CD4-positive, alpha-beta T cell treated with Interleukin-4 for 4 hours (primary cell): ENCODE measurements at places on chromosomes 4 and X.

DNA sequence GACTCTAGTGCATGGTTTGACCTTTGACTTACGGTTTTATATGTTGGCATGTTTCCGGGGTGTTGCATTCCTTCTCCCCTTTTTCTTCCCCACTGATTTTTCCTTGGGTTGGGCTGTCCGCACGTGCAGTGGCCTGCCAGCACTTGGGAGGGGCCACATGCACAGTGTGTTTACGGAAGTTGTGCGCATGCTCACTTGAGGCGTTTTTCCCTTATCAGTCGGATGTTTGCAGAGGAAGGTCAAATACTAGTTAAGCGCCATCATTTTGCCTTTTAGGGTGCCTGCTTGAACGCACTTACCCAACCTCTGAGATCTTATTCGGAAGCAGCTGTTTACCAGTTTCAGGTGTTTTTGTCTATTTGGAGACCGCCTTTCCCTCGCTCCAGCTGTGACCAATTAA lies 653.9 kb upstream of the AADAT start:
- no peak for DNase-seq

GRCh38 chr4:165504184-165504583 lies 125.4 kb downstream of the CPE start:
- no peak for DNase-seq

GRCh38 chrX:148672517-148672916 lies 172.1 kb downstream of the AFF2 start:
- no peak for DNase-seq

DNA sequence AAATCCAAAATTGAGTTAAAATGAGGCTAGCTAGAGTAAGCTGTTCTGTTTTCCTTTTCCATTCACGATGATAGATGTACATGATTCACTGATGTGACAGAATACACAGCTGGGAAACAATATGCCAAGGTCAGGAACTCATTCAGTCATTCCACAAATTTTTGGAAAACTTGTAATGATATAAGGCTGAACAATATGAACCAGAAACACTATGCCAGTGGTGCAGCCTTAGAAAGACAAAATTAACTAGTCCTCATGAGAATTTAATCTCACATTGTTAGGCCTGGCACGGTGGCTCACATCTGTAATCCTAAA lies 50.0 kb upstream of the NDST3 start:
- no peak for DNase-seq

DNA sequence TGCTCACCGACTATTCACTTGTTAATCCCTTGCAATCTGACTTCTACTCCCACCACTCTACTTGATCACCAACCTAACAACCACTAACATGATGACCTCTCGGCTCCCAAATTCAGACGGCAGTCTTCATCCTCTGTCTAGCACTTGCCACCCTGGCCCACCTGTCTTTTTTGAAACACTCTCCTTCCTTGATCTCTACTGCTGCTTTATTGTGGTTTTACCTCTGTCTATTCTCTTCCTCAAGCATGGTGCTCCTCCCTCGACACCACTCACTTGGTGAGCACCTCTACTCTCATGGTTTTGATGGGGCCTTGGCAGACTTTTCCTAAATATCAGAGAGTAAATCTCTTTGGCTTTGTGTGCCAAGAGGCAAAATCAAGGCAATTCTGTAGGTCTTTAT lies 21.7 kb upstream of the CXCR3 start:
- DNase-seq = no peak

GRCh38 chr4:6446130-6446482 lies 26.3 kb downstream of the PPP2R2C start:
- no peak for DNase-seq

DNA sequence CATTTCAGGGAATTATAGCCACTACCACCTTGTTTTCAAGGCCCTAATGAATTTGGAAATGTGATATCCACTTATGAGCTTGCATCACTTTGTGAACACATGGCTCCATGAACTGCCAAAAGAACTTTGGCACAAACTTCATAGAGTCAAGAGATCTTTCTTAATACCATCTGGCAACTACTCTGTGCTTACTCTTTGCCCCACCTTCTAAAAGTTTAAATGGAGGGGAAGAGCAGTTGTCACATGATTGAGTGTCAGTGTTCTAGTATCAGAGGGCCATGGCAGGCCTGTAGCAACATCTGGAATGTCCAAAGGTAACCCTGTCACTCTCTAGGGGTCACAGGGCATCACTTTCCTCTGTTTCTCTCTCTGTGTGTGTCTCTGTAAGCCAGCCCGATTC lies 2.6 kb upstream of the ADH1B start:
- DNase-seq = no peak

GRCh38 chr4:174696657-174697056 lies 132.4 kb downstream of the GLRA3 start:
- no peak for DNase-seq

DNA sequence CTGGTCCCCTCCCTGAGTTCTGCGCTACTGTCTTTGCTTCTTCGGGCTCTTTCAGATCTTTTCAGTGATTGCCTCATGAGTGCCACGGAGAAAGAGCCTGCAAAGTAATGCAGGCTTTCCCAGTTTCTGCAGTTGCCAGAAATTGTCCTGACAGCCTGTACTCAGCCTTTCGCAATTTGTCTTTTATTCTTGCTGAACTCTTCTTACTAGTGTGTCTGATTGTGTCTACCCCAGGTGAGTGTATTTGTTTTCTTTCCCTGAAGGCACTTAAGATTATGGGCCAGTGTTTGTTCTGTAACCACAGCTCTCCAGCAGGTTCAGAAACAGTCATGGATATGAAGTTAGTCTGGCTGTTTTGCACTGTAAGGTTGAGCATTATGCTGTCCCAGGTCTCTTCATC lies 47.1 kb downstream of the FAM193A start:
- no peak for DNase-seq

GRCh38 chr4:162274354-162274753 lies 110.6 kb upstream of the FSTL5 start:
- DNase-seq = peak; percentile 0

DNA sequence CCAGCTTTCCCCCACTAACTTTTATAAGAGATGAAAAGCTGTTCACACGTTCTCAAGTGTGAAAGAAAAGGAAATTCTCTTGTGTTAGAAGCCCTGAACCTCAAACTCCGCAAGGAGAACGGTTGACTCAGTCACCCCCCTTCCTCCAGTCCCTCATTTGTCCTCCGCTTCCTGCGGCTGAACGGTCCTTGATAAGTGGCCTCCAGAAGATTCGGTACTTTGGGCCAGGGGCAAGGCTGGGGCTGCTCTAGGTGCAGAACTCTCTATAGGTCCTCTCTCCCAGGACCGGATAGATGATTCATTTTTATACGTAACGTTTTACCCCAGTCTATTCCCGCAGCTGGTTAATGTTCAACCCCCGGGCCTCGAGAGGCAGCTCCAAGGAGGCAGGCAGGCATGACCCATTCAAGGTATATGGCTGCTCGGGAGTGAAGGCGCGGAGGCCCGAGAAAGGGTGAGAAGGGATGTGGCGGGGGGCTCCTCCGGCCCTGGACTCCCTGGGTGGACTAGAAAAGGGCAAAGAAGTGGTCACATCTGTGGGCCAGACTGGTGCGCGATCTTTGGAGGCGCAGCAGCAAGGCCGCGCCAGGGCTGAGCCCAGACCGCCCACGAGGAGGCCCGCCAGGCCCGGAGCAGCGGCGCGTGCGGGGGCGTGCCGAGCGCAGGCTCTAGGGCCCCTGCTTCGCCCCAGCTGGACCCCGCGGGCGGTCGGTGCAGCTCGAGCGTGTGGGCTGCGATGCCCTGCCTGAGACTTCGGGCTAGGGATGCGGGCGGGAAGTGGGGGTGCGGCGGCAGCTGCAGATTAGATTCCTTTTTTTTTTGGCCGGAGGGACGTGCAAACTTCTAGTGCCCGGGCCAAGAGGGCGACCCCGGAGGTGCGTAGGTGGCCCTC lies 11.7 kb downstream of the PITX2 start:
- DNase-seq = no peak

DNA sequence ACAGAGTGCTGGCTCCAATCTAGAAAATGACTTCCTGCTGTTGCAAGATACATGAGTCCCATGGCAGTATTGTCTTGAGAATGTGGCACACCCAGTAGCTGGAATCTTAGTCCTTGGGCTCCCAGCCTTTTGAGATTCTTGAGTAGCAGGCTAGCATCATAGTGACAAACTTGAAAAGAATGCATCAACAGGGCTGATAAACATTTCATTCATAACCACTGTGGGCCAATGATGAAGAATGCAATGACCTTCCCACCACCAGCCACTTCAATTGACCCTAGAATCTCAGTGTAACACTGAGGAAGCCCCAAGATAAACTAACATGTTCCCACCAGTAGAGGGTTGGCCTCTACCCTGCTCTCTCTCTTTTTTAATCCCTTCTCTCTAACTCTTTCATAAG lies 329.3 kb downstream of the GBA3 start:
- no peak for DNase-seq

DNA sequence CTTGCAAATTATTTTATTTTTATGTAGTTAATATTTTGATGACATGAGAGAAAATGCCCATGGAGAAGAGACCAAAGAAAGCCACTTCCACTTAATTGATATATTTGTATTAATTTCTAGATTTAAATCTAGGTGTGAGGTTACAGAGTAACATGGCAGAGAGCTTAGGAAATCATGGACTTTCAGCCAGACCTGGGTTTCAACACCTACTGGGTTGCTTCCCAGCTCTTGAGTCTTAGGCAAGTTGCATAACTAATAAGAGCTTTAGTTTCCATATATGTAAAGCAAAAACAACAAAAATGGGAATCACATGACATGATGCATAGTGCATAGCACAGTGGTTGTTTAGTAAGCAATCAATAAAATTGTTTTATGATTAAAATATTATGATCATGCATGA lies 413.3 kb downstream of the CCSER1 start:
- no peak for DNase-seq

DNA sequence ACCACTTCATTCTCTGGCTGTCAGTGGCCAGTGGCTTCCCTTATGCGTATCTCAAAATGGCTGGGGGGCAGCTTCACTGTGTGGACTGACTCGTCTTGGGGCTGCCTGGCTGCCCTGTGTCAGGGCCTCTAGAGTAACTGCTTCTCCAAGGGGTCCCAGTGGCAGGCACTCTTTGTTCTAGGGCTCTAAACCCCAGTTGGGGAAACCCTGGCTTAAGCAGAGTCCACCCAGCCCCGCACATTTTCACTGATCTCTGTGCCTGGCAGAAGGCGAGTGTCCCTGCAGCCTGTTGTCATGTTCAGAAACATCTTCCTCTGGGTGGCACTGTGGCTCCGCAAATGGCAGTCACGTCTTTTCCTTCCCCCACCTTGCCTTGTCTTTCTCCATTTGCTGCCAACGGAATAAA lies 59.7 kb downstream of the NBDY start:
- DNase-seq = no peak

DNA sequence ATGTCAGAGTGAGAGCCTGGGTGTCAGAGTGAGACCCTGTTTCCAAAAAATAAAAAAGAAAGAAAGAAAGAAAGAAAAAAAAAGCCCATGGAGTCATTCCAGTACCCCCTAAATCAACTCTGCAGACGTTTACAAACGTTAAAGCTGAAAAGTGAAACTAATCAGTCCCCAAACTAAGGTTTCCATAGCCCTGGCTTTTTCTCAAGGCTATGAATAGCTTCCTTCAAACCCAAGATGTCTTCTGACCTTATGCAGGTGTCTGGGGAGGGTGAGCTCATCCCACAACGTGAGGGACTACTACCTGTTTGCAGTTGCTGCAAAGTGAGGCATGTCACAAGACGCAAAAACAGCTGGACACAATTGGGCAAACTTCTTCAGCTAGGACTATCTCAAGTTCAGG lies 144.0 kb downstream of the SH3KBP1 start:
- no peak for DNase-seq

- DNase-seq = peak; percentile 87
Observed at GRCh38 chr4:87103691-87104187, 116.7 kb downstream of the KLHL8 start.

GRCh38 chr4:89247951-89248350 lies 59.6 kb downstream of the GPRIN3 start:
- DNase-seq = no peak

DNA sequence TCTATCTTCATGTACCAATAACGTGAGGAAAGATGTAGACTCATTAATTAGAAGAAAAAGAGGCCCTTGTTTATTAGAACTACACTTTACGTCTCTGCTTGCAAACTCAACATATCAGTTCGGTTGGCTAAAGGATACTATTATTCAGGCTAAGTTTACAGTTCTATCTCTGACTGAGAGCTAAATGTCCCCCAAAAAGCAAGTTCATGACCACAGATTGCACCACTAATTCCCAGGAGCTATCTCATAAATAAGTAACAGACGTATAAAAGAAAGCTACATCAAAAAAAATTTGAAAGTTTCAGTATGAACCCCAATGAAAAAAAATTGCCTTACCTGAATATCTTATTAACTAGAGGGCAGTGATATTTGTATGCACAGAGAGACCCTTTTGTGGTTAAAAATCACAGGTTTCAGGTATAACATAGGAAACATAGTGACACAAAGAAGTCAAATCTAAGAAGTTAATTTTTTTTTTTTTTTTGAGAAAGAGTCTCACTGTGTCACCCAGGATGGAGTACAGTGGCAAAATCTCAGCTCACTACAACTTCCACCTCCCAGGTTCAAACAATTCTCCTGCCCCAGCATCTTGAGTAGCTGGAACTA lies 128.9 kb downstream of the MAB21L2 start:
- no peak for DNase-seq

GRCh38 chr4:153486281-153487151 lies 20.4 kb downstream of the TMEM131L start:
- DNase-seq = peak; percentile 61

GRCh38 chrX:86171366-86171765 lies 23.1 kb downstream of the DACH2 start:
- no peak for DNase-seq

GRCh38 chr4:23717528-23718248 lies 172.2 kb downstream of the PPARGC1A start:
- DNase-seq = no peak

DNA sequence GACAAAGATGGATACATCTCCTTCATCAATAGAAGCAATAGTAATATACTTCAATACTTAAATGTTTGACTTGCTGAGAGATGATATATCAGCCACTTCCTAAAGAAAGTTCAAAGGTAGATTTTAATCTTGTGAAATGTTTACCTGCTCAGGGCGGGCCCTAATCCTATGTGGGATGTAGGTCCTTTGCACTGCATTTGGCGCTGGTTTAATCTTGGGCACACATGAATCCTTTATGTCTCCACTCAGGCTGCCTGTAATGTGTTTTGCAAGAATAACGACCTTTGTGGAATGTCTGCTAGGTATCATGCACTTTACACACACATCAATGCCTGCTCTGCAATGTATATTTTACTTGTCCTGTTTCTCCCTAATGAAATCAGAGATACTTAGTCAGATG lies 368.7 kb downstream of the GBA3 start:
- no peak for DNase-seq

DNA sequence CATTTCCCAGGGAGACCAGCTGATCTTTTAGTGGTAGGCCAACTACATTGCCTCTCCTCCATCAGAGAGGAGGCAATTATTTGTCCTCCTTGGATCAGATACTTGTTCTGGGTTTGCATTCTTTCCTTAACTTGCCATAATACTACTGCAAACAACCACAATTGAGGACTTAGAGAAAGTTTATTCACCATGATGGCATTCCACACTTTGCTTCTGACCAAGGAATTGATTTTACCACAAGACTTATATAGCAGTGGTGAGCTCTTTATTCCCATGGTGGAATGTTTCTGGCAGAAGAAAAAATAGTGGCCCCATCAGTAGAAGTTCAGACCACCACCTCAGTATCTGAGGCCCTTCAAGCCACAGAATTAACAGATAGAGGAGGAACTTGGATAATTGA lies 123.9 kb upstream of the PPP3CA start:
- DNase-seq = no peak

- no peak for DNase-seq
Observed at GRCh38 chr4:185738038-185738552, 73.9 kb downstream of the SORBS2 start.

- no peak for DNase-seq
Observed at GRCh38 chr4:75849461-75849860, 52.8 kb downstream of the PPEF2 start.
